ENCODE measurements at places on chromosomes 2 and 18.

- no peak for DNase-seq
Measured at GRCh38 chr18:56627991-56628390, 10.4 kb downstream of the TXNL1 start.

- DNase-seq = no peak
Measured at GRCh38 chr2:25682082-25682481, 8.7 kb upstream of the DTNB start.

- DNase-seq = no peak
Measured at GRCh38 chr2:113891265-113891959, 1.5 kb downstream of the ACTR3 start.

GRCh38 chr2:157932480-157933159 is 56.5 kb upstream of the ACVR1 start:
- DNase-seq = peak; percentile 92

DNA sequence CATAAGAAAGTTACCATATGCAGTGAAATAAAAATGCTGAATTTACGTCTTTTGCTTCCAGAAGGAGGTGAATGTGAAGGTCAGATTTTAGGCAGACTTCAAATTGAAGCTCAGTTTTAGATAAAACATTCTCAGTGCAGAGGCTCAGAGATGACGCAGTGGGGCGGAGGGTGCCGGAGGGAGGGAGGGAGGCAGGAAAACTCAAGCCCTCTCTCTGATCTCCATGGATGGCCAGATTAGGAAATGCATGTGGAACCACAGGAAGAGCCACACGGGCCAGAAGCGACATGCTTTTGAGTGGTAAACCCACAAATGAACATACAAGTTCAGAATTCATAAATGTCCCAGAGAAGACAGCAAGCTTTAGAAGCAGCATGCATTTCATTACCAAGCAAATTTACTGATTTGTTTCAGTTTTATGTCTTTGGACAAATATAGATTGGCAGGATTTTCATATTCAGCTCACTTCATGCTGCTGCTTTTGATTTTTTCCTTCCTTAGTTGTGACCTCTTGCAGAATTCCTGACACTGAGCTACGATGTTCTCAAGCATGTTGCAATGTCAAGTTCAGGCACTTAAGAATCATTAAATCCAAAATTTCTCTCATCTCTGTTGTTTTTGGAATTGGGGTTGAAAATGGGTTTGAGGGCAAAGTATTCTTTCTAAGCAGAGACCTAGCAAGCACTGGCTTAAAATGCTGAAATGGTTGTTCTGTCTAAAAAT is 29.7 kb upstream of the APCDD1 start:
- DNase-seq = no peak

GRCh38 chr2:235900631-235901030 is 267.6 kb downstream of the GBX2 start:
- no peak for DNase-seq

- DNase-seq = no peak
Measured at GRCh38 chr2:9251154-9252001, 44.8 kb downstream of the ASAP2 start.

DNA sequence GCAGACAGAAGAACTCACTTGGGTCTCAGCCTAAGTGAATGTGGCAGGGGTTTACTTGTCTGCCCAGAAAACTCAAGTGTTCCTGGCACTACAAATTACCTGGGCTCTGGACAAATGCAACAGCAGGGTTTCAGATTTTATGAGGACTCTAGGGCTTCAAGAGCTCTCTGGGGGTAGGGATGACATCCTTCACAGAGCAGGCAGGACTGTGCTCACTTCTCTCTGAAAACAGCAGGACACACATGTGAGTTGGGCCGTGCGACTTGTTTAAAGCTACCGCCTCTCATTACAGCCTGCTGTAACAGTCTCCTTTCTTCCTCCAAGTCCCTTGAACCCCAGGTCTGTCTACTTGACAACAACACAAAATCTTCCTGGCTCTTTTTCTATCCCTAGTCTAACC is 212.6 kb downstream of the EN1 start:
- no peak for DNase-seq

Data from NCI-H748 treated with DMSO at 0.1 percent for 48 hours (cell line).